ENCODE measurements at places on chromosomes 5 and 9.

DNA sequence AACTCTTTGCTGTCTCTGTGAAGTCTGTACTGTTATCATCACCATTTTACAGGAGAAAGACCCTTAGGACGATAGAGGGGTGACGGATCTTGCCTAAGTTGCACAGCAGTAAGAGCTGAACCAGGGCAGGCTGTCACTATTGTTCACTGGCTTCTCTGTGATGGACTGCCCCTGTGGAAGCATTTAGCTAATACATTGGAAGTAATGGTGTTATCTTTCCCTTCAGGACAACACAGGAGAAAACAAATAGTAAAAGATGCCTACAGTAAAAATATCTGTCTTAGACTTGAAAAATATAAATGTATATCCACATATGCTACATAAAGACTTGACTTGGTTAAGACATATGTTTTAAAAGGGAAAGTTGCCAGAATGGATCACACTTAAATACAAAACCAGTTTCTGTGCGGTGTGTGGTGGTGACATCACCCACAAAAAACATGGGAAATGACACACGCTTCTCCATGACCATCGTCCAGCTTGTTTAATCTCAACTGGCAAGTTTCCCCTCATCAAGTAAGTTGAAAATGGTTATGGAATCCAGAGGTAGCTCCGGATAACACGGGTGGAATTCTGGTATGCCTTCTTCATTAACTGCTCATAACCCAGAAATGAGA lies 351.8 kb downstream of the EBF1 start:
- H3K4me3 ChIP-seq, result no peak overlapping the region
- H3K4me1 ChIP-seq, result peaks cover 6% of the 10 kb centered on the region
- H3K36me3 ChIP-seq, result no peaks in the 10 kb centered on the region

DNA sequence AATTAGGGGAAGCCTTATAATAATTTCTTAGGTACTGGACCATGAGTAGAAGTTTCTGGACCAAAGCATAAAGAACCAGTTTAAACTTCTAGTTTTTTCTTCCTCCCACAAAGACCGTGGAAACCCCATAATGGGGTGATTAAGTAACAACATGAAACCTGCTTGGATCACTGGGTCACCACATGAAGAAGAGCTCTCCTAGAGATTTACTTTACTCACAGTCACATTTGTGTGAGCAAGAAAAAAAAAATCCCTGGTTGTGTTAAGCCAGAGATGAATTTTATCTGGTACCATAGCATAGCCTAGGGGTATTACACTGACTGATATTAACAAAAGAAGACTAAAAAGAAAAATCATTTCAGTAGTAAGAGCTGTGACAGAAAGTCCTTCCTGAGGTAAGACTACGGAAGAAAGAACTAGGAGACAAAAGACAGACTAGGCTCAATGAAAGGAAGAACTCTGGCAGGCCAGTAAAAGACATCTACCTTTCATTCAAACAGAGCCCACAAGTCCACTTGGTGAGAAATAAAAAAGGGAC lies 15.2 kb downstream of the OTP start:
- no peak overlapping the region for H3K4me3 ChIP-seq
- H3K36me3 ChIP-seq, result no peaks in the 10 kb centered on the region
- H3K27ac ChIP-seq, result no peak overlapping the region
- DNase-seq, result no peak

DNA sequence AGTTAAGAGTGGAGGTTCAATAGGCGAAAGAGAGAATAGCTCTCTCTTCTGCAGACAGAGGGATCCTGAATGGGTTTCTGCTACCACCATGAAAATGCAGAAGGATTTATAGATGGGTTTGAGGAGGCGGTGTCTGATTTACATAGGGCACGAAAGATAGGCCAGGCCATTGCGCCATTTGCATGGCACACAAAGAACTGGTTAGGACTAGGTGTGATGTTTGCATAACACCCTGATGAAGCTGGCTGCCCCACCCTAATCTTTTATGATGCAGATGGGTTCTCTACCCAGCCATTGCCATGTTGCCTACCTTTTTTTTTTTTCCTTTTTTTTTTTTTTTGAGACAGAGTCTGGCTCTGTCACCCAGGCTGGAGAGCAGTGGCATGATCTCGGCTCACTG lies 51.4 kb upstream of the PDZD2 start:
- no peak for DNase-seq
- H3K36me3 ChIP-seq, result no peaks in the 10 kb centered on the region
- H3K4me3 ChIP-seq, result no peak overlapping the region
- H3K4me1 ChIP-seq, result no peaks in the 10 kb centered on the region
- H3K27me3 ChIP-seq, result peaks cover under 1% of the 10 kb centered on the region

DNA sequence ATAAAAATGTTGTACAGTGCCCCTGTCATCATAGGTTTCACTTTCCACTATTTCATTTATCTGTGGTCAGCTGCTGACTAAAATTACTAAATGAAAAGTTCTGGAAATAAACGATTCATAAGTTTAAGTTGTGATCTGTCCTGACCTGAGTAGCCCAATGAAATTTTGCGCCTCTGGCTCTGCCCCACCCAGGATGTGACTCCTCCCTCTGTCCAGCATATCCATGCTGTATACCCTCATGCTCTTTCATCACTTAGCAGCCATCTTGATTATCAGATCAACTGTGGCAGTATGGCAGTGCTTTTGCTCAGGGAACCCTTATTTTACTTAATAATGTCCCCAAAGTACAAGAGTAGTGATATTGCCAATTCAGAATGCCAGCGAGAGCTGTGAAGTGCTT lies 97.3 kb downstream of the STARD4 start:
- H3K27ac ChIP-seq, result no peak overlapping the region
- H3K4me1 ChIP-seq, result no peaks in the 10 kb centered on the region
- H3K36me3 ChIP-seq, result no peaks in the 10 kb centered on the region
- H3K4me3 ChIP-seq, result no peak overlapping the region

GRCh38 chr5:53537711-53538110 lies 22.7 kb upstream of the NDUFS4 start:
- no peaks in the 10 kb centered on the region for H3K36me3 ChIP-seq
- no peak overlapping the region for H3K27ac ChIP-seq
- DNase-seq, result no peak
- H3K27me3 ChIP-seq, result peaks cover 7% of the 10 kb centered on the region
- H3K4me1 ChIP-seq, result no peaks in the 10 kb centered on the region

- no peaks in the 10 kb centered on the region for H3K27me3 ChIP-seq
- no peaks in the 10 kb centered on the region for H3K36me3 ChIP-seq
- H3K27ac ChIP-seq, result no peak overlapping the region
- peaks cover 5% of the 10 kb centered on the region for H3K4me1 ChIP-seq
- DNase-seq, result no peak
These were observed 83.9 kb downstream of the TRPM3 start for GRCh38 chr9:71037521-71037920.

- H3K27me3 ChIP-seq, result peaks cover 25% of the 10 kb centered on the region
- H3K36me3 ChIP-seq, result no peaks in the 10 kb centered on the region
- DNase-seq, result no peak
These were observed 78.7 kb upstream of the SAP30L start for GRCh38 chr5:154367101-154367500.

DNA sequence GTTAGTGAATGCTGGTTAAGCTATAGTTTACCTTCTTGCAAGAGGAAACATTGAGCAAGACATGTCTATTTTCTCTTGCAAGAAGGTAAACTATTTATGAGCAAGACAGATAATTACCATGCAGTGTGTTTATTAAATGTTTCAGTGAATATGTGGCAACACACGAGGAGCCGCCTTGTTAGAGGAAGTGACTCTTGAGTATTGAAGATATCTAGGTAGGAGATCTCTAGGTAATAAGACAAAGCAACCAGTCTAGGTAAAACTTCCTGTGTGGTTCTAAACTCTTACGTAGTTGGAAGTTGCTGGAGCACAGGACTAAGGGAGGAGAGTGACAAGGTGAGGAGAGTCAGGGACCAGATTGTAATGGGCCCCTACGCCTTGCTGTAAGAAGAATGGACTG lies 16.8 kb downstream of the SKP2 start:
- no peak for DNase-seq
- H3K4me1 ChIP-seq, result no peaks in the 10 kb centered on the region
- H3K27ac ChIP-seq, result no peak overlapping the region
- H3K36me3 ChIP-seq, result peaks cover 28% of the 10 kb centered on the region
- H3K4me3 ChIP-seq, result no peak overlapping the region

DNA sequence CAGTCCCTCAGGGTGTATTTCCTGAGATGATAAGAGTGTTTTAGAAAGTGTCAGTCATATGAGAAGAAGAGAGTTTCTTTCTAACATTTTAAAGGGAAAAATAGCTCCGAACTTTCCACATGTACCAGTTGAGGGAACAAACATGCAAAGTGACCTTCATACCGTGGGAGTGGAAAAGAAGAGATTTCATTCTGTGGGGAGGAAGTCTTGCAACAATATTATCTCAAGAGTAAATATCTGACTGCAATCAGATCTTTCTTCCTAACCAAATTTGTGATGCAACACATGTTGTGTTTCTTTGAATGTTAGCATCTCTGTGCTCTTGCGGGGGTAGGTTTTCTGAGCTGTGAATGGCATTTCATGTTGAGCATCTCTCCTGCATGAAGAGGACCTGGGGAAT lies 30.6 kb downstream of the ANKRD55 start:
- H3K36me3 ChIP-seq, result no peaks in the 10 kb centered on the region
- H3K4me1 ChIP-seq, result peaks cover 4% of the 10 kb centered on the region
- H3K4me3 ChIP-seq, result no peak overlapping the region
- H3K27me3 ChIP-seq, result no peaks in the 10 kb centered on the region
- no peak for DNase-seq
- no peak overlapping the region for H3K27ac ChIP-seq

DNA sequence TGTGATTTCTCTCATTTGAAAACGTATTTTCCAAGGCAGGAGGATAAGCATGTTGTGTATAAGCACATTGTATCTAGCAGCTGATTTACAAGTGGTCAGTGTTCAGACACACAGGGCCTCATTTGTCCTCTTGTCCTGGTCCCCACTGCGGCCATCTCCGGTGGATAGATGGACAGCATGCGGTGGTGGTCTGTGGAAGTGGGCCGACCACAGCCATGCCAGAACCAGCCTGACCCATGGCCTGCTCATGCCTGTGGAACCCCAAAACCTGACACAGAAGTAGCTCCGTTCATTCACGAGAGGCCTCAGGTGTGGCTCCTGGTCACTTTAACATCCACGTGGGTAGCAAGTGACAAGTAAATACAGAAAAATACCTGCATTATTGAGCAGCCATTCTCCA lies 14.6 kb downstream of the IRX2 start:
- no peak for DNase-seq
- H3K27ac ChIP-seq, result no peak overlapping the region
- peaks cover 74% of the 10 kb centered on the region for H3K27me3 ChIP-seq
- peaks cover 9% of the 10 kb centered on the region for H3K4me1 ChIP-seq
- peaks cover 5% of the 10 kb centered on the region for H3K36me3 ChIP-seq
- peak overlapping the region; percentile 41 for H3K4me3 ChIP-seq

- H3K36me3 ChIP-seq, result peaks cover 72% of the 10 kb centered on the region
- peaks cover 4% of the 10 kb centered on the region for H3K27me3 ChIP-seq
- H3K27ac ChIP-seq, result no peak overlapping the region
- peaks cover 36% of the 10 kb centered on the region for H3K4me1 ChIP-seq
These were observed 94.9 kb downstream of the TLE1 start for GRCh38 chr9:81594415-81594814.

- H3K36me3 ChIP-seq, result no peaks in the 10 kb centered on the region
- no peak for DNase-seq
- H3K27me3 ChIP-seq, result peaks cover 22% of the 10 kb centered on the region
- no peak overlapping the region for H3K4me3 ChIP-seq
- no peak overlapping the region for H3K27ac ChIP-seq
- H3K4me1 ChIP-seq, result peaks cover under 1% of the 10 kb centered on the region
These were observed 27.7 kb downstream of the NSG2 start for GRCh38 chr5:174073122-174073660.

GRCh38 chr5:9057406-9058000 lies 488.4 kb downstream of the SEMA5A start:
- no peak for DNase-seq
- H3K4me3 ChIP-seq, result no peak overlapping the region
- no peaks in the 10 kb centered on the region for H3K27me3 ChIP-seq
- H3K36me3 ChIP-seq, result peaks cover 21% of the 10 kb centered on the region

DNA sequence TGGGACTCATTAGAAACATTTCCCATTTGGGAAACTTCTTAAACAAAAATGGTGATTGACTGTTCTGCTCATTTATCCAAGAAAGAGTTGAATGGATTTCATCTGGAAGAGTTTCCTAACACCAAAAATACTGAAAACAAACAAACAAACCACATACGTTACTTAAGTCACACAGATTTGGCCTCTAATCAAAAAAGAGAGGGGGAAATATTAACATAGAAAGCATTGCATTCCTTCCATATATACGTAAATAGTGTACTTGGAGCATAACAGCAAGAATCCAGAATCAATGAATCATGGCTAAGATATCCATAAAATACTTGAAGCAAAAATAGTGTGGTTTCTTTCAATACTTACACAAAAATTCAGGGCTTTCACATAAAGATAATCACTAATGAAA lies 189.8 kb upstream of the MAP3K1 start:
- H3K4me1 ChIP-seq, result no peaks in the 10 kb centered on the region
- H3K27me3 ChIP-seq, result no peaks in the 10 kb centered on the region
- H3K27ac ChIP-seq, result no peak overlapping the region
- peaks cover 10% of the 10 kb centered on the region for H3K36me3 ChIP-seq

DNA sequence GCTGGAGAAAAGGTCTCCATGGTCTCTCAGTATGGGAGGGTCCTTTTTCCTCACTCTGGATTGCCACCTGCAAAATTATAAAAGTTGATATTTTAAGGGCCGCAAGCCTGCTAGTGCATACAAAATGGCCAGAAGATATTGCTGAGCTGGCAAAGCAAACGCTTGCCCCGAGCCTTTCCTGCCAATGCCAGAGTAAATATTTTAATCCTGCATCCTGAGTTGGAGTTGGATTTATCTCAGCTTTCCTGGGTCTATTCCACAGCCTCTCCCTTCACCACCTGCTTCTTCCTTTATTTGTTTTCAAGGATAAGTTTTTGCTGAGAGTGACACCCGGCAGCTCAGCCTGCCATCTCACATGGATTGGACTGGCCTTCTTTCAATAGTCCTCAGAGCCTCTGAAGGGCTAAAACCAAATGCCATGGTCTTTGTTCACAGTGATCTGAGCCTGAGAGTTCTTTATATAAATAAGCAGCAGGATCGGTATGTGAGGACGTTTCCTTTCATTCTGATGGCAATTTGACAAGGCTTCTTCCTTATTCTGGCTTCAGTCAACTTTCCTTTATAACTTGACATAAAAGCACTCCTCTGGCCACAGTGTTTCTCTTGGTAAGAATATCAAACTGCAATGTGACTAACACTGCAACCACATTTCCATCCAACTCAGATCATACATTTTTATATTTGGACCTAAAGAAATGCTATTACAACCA lies 170.1 kb downstream of the ADAMTS12 start:
- H3K36me3 ChIP-seq, result peaks cover 3% of the 10 kb centered on the region
- DNase-seq, result no peak
- no peaks in the 10 kb centered on the region for H3K27me3 ChIP-seq
- H3K27ac ChIP-seq, result no peak overlapping the region
- no peak overlapping the region for H3K4me3 ChIP-seq

DNA sequence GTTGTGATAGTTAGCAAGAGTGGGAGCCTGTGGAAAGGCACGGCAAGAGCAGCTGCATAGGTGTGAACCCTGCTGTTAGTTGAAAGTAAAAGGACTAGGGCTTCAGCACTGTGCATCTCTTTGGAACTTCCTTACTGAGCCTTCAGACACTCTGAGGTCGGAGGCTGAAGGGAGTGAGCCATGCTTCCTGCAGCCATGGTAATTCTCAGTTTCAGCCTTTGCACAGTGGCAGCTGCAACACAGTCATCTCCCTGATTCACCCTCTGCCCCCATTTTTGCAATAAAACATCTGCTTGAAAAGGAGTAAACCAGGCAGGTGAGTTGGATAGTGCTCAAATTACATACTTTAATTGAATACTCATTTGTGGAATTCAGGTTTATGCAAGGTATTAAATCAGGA lies 6.5 kb upstream of the TLE4 start:
- no peak overlapping the region for H3K27ac ChIP-seq
- H3K36me3 ChIP-seq, result no peaks in the 10 kb centered on the region

Measured in type B pancreatic cell (in vitro differentiated cells).